LNCaP clone FGC (cell line): ENCODE measurements at places on chromosomes 4 and X.

DNA sequence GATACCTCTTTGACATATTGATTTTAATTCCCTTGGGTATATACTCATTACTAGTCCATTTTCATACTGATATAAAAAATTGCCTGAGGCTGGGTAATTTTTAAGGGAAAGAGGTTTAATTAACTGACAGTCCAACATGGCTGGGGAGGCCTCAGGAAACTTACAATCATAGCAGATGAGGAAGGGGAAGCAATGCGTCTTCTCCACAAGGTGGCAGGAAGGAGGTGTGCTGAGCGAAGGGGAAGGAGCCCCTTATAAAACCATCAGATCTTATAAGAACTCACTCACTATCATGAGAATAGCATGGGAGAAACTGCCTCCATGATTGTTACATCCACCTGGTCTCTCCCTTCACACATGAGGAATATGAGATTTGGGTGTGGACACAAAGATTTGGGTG lies 42.4 kb downstream of the MSX1 start:
- no peak for DNase-seq

GRCh38 chr4:151798678-151799416 lies 38.0 kb upstream of the GATB start:
- DNase-seq = no peak

- no peak for DNase-seq
Observed at GRCh38 chr4:26992657-26993361, 132.2 kb downstream of the STIM2 start.

DNA sequence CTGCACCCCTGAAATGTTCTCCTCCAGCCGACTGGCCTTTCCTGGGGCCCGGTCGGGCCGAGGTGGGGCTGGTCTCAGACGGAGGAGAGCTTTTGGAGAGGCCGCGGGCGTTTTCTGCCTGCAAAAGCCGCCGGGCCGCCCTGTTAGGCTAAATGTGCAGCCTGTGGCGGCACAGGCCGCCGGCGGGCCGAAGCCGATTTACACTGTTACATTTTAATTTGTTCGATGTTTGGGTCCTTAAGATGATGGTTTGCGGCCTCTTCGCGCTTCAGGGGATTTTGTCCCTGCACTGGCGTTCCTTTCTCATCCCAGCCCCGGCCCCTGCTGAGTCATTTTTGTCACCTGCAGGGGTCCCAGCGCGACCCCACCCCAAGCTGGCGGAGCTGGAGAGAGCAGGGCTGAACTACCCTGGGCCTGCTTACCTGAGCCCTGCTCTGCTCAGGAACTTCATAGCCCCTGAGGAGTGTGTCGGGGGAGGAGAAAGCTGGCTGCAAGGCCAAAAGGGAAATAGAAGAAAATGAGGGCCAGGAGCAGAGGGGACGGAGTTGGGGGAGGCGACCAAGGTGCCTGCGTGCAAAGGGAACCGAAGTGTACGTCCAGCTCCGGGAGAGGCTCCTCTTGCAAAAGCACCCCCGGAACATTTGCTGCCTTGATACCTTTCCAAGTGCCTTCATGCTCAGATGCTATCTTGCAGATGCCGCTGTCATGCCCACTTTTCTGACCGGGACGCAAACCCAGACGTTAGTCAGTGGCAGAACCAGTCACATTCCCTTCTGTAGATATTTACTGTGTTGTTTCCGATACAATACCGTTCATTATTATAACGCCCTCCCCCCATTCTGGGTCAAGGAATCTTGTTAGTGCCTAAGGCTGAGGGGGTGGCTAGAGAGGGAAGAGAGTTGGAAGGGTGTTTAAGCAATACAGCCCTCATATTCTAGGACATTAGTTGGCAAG lies 977 bp upstream of the RBBP7 start:
- no peak for DNase-seq

GRCh38 chrX:51487960-51488267 lies 8.5 kb downstream of the NUDT11 start:
- DNase-seq = no peak

DNA sequence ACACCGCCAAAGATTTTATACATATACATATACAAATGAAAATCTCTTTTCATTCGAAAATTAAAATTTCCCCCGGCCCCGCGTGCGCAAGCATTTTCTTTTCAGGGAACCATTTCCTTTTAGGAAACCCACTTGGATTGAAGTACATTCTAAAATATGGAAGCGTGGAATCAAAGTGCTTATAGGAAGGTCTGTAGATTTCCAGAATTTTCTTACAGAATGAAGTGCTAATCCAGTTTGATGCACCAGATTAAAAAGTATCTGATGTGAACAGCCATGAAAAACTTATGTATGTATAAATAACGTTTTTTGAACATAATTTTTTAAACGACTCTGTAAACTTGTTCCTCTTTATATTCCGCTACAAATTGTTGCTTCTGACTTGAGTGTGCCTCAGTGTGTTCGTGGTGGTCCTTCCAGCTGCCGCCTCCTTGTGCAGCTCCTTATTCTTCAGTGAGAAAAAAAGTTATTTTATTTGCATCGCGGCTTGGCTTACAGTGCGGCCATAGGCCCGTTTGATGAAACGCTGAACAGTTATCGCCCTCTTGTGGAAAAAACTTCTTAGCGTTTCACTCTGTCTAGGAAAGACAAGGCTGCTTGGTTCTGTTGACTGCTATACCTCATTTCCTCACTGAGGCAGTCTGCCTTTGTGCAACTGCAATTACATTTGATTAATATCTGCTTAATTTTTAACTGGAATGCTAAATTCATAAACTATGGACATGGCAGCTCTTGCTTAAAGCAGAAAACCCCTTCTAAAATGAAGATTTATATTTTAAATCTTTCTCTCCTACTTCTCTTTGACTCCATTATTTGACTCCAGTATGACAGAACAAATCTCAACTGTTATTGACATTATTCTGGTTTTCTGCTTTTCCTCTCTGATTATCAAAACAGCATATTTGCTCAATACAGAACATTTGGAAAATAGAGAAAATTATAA lies 4.7 kb upstream of the NKX6-1 start:
- DNase-seq = peak; percentile 45

DNA sequence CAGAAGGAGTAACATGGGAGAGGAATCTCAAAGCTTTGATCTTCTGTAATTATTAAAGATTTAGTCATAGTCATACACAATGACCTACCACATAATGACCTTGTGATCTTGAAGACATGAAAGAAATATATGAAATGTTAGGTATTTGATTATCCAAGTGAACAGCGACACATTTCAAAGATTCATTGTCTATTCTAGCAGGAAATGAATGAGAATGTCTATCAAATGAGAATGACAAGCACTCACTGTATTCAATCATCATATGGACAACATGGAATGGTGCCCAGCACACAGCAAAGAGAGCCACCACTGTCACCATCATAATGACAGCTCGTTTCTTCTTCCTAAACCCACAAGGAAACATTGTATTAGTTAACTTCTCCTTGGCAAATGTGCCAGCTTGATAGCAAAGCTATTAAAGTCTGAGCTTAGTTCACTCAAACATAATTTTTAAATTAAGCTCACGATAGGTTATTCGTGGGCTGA lies 50.6 kb downstream of the QRFPR start:
- no peak for DNase-seq

DNA sequence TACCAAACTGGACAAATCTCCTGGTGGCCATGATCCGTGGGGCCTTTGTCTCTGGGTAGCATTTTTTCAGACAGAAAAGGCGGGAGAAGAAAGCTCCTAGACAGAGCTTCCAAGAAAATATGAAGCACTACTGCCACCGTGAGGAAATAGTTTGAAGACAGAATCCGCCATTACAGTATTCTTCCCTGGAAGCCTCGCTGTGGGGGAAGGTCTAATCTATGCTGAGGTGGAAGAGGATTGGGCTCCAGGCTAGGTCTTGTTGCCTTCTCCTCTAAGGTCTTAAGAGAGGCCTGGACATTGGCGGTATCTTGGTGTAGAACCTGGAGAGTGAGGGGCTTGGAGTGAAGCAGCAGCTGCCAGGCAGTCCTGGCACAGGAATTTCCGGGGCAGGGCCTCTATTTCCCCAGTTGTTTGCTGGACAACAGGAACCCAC lies 218.9 kb downstream of the OR13H1 start:
- no peak for DNase-seq

- DNase-seq = no peak
Observed at GRCh38 chr4:123744664-123745290, 348.2 kb downstream of the SPRY1 start.

DNA sequence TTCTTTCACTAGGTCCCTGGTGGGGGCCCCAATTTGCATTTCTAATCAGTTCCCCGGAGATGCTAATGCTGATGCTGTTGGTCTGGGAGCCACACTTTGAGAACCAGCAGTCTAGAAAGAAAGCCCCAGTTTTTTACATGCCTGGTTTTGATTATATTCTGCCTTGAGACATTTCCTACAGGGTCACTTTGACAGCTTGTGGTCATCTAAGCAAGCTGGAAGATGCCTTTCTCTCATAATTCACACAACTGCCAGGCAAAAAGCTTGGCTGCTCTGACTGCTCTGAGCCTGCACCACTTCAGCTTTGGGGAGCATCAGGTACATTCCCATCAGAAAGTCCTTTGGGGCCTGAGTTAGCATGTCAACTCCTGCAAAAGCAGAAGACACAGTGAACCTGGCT lies 5.9 kb upstream of the PLAC1 start:
- DNase-seq = no peak

GRCh38 chrX:133796282-133796681 lies 189.1 kb downstream of the GPC3 start:
- no peak for DNase-seq

DNA sequence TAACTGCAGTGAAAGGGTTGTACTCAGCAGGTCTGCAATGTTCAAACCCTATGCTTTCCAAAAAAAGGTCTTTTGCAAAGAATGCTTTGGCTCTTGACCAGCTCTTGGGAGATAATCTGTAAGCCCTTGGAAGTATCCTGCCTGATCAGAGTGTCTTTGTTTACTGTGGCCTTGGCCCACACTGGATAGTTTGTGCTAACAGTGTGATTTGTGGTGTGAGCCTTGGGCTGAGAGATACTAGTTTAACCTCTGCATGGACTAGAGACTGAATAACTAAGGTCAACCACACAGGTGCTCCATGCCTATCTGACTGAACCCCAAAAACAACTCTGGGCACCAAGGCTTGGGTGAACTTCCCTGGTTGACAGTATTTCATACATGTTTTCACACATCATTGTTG lies 3.6 kb upstream of the MAGED1 start:
- no peak for DNase-seq

DNA sequence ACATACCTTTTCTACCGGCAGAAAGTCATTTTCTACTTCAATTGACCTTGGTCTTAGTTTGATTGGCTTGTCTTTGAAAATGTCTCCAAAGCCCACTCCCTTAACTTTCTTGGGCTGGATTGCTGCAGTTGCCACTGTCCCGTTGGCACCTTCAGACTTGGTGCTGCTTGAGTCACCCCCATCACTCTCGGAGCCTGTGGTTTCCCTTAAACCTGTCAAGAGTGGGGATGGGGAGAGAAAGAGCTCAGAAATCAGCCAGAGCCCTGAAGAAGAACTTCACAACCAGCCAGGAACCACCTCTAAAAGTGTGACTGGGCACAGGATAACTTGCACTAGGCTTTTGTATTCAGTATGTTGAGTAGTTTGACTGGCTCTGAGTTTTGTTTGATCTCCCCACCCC lies 168.5 kb upstream of the MAP3K15 start:
- DNase-seq = no peak

DNA sequence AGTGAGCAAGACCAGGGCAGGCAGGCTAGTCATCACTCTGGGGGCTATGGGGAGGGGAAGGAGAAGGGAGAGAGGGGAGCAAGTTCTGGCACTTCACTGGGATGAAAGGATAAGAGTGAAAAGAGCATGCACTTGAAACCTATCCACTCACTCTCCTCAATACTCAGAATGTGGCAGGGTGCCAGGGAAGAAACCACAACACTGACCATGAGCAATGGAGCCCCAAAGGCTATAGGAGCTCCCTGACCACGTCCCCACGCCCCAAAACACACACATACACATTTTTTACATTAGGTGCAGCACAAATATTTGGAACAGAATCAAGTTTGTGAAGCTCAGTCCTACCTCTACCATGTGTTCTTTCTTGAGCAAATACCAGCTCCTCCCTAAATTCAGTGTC lies 132.2 kb downstream of the IDS start:
- no peak for DNase-seq

- peak; percentile 15 for DNase-seq
Observed at GRCh38 chrX:116009346-116009745, 161.2 kb upstream of the AGTR2 start.

DNA sequence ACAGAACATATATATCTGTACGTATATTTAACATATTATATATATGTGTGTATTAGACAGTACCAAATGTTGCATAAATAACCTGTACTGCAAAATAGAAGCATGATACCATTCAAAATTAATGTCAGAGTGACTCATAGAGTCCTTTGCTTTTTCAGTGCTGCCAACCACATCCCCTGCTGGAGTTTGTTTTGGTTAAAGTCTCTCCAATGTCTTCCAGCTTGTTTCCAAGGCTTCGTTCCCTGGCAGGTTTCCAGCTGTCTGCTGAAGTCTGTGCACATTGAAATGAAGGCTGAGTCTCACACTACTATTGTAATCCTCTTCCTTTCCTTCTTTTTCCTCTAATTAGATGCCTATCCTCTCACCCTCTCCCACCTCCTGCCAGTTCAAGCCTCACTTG lies 14.9 kb downstream of the NRK start:
- DNase-seq = no peak

DNA sequence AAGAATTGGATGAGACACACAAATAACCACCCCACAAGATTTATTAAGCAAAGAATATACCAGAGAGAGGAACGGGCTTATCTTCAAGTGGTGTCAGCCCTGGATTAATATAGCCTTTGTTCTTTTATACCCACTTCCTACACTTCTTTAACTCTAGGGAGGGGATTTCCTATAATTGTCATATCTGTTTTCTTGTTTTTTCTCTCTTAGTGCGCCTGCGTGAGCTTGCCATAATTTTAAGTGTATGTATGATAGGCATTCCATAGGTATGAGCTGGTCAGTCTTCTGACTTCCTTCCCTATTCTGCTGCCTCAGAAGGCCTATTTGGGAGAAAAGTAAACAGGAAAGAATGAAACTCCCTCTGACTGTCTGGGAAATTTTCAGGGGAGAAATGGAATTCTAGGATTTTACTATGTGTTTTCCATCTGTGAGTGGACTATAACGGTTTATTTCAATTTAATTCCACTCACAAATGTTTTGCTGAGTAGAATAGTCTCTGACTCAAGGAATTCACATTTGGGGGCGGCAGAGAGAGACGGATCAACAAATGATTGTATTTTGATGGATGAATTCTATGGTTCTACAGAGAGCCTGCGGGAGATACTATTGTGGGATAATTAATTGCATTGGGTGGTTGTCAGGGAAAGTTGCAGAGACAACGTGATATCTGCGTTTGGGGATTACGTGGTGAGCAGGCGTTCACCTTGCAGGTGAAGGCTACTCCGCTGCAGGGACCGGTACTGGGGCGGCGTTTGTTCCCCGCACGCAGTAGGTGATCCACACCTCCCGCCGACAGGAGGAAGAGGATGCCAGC lies 626 bp upstream of the CEP135 start:
- DNase-seq = no peak

DNA sequence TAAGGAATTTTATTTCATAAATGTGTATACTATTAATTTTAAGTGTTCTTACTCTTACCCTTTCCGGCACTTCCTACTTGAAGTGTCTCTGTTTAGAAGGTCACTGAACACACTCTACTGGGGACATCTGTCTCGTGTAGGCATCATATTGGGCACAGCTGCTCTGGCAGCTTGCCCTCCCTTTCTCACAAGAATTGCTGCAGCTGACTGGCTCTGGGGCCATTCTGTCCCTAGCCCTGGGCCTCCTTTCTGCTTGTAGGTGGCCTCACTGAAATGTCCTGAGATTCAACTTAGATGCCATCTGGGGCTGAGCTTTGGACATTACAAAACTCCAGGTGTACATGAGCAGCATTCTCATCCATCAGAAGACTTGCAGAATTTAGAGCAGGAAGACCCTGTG lies 49.6 kb downstream of the SMAD1 start:
- DNase-seq = no peak

- DNase-seq = no peak
Observed at GRCh38 chrX:41705680-41706374, 17.1 kb downstream of the GPR34 start.
